ENCODE measurements at places on chromosomes 11 and 22.

- no peak for DNase-seq
Observed at GRCh38 chr11:68014157-68014946, 4.2 kb downstream of the ALDH3B1 start.

DNA sequence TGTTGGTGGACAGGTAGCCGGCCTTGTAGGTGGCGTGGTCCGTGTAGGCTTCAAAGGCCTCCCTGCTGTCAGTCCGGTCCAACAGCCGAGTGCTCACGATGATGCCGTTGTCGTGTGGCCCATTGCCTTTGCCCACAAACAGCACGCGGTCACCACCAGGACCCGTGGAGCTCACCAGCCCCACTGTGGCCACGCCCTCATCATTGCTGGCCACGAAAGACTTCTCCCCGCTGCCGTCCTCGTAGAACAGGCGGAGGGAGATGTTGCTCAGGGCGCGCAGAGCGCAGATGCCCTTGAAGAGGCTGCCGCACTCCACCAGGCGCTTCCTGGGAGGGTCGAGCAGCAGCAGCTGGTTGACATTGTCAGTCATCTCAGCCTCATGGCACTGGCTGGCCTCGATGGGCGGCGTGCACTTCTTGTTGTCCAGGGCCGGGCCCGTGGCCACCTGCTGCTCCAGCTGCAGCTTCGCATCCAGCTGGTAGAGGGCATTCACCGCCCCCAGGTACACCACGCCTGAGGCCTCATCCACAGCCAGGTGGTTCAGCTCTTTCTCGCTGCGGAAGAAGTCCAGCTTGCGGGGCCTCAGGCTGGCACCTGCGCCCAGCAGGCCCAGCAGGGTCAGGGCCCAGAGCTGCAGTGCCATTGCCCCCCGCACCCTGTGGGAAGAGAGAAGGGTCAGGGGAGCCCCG, 17.4 kb downstream of the PLXNB2 start:
- no peak for DNase-seq

- DNase-seq, result no peak
Observed at GRCh38 chr11:94681140-94681539, 87.0 kb upstream of the AMOTL1 start.

GRCh38 chr22:37283393-37283937, 1.2 kb downstream of the CYTH4 start:
- no peak for DNase-seq

DNA sequence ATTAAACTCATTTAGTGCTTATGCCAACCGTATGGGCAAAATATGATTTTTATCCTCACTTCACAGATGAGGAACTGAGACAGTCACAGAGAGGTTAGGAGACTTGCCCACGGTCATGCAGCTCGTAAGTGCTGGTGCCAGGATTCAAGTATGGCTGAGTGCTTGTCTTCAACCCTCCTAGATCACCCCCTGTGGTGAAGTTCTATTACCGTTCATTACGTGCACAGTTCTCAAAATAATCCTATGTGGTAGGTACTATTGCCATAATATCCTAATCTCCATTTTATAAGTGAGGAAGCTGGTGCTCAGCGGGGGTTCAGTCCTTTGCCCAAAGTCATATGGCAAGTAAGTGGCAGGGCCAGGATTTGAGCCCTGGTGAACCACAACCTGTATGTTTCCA, 1.5 kb downstream of the MIEF1 start:
- DNase-seq, result no peak

DNA sequence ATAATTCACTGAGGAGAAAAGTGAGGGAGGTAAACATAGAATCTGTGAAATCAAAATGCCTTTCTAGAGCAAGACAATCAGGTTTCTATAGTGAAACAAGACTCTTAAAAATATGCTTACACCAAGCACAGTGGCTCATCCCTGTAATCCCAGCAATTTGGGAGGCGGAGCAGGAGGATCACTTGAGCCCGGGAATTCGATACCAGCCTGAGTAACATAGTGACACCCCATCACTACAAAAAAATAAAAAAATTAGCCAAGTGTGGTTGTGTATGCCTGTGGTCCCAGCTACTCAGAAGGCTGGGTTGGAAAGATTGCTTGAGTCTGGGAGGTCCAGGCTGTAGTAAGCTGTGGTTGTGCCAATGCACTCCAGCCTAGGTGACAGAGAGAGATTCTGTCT, 43.2 kb upstream of the ME3 start:
- DNase-seq, result no peak

DNA sequence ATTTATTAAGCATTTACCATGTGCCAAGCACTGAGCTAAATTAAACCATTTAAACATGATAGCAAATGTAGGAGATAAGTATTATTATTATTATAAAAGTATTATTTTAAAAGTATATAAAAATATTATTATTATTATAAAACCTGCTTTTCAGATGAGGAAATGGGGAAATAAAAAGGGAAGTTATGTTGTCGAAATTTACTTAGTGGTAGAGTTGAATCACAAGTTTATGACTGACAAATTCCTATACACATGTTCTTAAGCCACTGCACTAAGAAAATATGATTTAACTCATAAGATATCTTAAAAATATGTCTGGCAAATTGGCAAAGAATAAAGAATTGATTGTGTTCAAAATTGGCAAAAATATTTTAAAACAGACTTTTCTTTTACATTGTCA, 53.8 kb downstream of the CASP12 start:
- DNase-seq, result no peak

- peak; percentile 38 for DNase-seq
Observed at GRCh38 chr11:134033696-134034491, 35.0 kb upstream of the JAM3 start.

DNA sequence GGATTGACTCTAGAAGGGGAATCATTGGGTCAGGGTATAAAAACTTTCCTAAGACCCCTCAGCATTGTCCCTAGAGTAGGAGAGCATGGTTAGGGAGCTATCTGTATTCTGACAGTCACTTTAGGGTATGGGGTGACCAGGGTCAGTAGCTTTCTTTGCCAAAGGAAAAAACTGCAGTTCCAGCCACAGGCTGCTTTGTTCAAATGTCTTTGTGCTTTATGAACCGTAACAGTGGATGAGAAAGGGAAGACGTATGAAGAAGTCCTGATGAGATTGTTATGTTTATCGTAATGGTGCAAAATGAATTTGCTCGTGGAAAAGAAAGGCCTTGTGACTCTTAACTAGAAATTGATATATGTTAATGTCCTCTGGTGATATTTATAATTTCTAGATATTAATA, 30.0 kb downstream of the CYB5R2 start:
- no peak for DNase-seq

DNA sequence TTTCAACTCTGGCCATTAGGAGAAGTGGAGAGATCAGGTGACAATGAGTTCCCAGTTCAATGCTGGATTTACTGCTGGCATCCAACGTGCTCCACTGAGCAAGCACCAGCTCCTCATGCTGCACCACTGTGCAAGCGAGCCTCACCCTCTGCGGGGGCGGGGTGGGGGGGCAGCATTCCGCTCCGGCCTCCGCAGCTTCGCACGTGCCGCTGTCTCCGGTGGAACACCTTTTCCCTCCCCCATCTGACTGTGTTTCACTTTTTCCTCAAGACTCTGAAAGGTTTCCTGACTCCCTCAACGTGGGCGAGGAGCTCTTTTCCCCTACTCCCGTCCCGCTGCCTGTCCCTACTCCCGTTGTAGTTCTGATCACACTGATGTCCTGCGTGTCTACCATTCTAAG, 835 bp upstream of the RHOD start:
- DNase-seq, result no peak

DNA sequence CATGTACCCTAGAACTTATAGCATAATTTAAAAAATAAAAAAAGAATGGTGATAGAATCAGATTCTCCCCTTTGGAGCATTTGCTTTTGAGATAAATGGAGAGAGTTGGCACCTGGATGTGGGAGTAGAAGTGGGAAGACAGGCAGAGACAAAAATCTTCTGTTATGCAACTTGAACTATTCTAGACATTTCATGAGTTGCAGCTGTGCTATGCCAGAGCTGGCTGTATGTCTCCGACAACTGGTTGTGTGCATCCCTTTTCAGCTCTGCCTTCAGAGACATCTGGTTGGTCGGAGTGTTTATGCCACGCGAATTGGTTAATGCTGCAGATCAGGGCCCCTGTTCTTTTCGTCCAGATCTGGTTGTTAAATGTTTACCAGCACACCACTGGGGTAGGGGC, 161.3 kb downstream of the JRKL start:
- no peak for DNase-seq

Measured in AG04449 (cell line).